PC-9 (cell line): ENCODE measurements at places on chromosomes 5 and 9. TPM values are rescaled to one million over a fixed set of nuclear protein-coding genes. Genes with fewer than 3 reads are reported as not detected.

Gene SPATA9
- total RNA-seq, result 0.55 TPM in 1 of 2 replicates, not detected in the other

Gene SPEF2
- total RNA-seq, result 7.5 and 10.6 TPM in 2 replicates

Gene PLPP7
- not detected in 2 replicates for total RNA-seq

Gene WHRN
- 19.8 and 21.9 TPM in 2 replicates for total RNA-seq

DNA sequence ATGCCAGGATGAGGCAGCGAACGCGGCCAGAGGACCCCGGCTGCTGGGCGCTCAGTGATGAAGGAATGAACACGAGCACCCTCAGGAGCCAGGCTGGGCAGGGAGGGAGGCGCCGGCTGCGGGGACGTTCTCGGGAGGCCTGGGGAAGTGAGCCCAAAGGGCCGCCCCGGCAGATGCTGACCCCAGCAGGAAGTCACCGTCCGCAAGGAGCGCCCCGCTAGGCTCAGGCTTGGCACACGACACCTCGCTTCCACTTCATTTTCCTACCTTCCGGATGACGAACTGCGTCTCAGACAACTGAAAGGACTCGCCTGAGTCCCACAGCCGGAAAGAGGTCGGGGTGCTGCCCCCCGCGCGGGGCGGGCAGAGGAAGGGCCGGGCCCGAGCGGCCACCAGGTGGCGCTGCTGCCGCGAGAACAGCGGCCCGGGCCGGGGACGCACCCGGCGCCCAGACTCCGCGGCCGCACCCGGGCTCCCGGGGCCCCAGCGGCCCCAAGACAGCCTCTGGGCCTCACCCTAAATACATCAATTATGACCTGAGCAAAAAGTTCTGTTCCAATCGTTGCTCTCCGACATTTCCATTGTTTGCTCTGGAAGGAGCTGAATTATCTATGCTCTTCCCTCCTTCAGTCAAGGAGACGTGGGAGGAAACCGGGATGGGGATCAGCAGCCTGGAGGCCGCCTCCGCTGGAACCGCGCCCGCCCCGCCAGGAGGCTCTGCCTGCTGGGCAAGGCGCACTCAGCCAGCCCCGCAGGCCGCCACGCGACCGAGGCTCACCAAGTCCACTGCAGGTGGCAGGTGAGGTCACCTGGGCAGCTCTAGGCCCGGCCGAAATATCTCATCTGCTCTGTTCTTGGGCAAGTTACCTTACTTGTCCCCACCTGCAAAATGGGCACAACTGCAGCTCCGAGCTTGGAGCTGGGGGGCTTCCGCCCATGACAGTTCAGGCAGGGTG lies 107.0 kb downstream of the ZNF354C start:
- no peak overlapping the region for H3K27ac ChIP-seq
- no peaks in the 10 kb centered on the region for H3K36me3 ChIP-seq
- peak; percentile 43 for DNase-seq
- no peaks in the 10 kb centered on the region for H3K4me1 ChIP-seq
- no peak overlapping the region for H3K4me3 ChIP-seq

- no peaks in the 10 kb centered on the region for H3K36me3 ChIP-seq
- H3K4me3 ChIP-seq, result no peak overlapping the region
- H3K27ac ChIP-seq, result no peak overlapping the region
- no peaks in the 10 kb centered on the region for H3K4me1 ChIP-seq
Observed at GRCh38 chr5:76443066-76443800, 40.1 kb downstream of the IQGAP2 start.

GRCh38 chr5:84438456-84438855 lies 53.8 kb upstream of the EDIL3 start:
- H3K27me3 ChIP-seq, result no peaks in the 10 kb centered on the region
- H3K36me3 ChIP-seq, result no peaks in the 10 kb centered on the region
- no peak overlapping the region for H3K4me3 ChIP-seq
- H3K27ac ChIP-seq, result no peak overlapping the region

DNA sequence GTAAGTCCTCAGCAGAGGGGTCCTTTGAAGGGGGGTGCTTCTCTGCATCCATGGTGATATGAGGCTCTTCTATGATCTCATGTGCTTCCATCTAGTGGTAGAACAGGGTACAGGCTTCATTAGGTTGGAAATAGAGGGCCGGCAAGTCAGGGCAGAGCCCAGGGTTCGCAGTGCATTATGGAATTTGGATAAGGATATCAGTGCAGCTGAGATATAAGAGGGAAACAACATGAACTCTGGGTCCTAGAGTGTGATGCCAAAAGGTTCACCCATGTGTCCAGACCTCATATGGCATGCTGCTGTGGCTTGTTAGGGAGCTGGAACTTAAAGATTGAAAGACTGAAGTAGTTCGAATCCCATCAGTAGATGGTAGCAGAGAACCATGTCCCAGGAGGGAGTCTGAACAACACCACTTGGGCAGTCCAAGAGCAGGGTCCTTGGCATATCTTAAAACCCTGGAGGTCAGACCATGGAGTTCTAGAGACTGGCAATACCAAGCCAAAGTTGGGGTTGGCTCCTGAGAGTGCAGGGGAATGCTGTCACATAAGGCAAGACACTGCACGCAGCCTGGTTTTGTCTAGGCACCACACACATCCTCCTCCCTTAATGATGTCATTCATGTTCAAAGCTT lies 2.3 kb downstream of the FAM221B start:
- no peak for DNase-seq
- no peak overlapping the region for H3K27ac ChIP-seq
- H3K4me1 ChIP-seq, result no peaks in the 10 kb centered on the region
- H3K36me3 ChIP-seq, result no peaks in the 10 kb centered on the region
- no peak overlapping the region for H3K4me3 ChIP-seq
